T-helper 17 cell (primary cell): ENCODE measurements at places on chromosomes 2 and 18.

DNA sequence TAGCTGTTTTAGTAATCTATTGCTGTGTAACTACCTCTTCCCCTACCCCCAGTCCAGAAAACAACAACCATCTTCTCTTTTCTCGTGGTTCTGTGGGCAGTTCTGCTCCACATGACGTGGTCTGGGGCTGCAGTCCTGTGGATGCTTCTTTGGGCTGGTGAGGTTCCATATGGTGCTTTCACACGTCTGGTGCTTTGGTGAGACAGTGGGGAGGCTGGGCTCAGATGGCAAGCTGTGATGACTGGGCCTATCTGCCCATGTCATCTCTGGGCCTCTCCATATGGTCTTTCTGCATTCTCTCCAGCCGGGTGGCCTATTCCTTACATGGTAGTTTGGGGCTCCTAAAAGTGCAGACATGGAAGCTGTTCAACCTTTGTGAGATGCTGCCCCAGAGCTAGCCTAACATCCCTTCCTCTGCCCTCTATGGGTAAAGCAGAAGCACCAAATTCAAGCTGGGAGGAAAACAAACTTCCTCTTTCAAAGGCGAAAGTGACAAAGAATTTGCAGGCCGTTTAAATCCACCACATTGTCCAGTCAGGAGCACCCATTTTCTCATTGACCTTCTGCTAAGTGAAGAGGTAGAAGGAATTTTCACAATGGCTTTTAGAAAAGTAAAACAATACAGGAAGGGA lies 68.3 kb upstream of the IL1R1 start:
- DNase-seq = no peak

DNA sequence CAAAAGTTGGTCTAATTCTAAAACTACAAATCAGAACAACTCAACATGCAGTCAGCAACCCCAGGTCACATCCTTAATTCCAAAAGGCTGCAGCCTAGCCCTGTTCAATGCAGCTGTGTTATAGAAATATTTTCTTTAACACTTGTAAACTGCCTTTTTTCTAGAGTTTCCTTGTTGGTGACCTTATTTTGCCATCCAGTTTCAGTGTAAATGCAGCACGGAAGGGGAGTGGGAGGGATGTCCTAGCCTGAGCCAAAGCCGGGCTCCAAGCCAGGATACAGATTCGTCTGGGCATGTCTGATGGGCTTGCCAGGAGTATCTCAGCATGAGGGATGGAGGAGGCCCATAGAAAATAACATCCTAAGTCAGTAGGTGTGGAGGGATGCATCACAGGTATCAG lies 17.7 kb upstream of the SP3 start:
- DNase-seq = no peak

DNA sequence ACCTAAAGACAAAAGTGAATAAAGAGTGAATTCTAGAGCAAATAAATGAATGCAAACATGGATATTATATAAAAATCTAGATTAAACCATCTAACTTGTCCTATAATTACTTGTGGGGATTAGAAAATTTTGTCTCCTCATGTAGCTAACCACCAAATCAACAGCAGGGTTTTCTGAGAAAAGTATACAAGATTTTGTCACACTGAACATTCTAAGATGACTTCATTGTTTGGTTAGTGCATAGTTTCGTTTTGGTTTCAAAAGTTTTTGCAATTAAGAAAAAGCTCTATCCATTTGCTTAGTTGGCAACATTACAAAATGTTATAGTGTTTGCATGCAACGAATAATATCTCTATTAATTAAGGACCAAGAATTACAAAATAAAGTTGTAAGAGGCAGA lies 125.0 kb downstream of the LRP2 start:
- no peak for DNase-seq

GRCh38 chr2:55916473-55917049 lies 7.0 kb downstream of the EFEMP1 start:
- no peak for DNase-seq

DNA sequence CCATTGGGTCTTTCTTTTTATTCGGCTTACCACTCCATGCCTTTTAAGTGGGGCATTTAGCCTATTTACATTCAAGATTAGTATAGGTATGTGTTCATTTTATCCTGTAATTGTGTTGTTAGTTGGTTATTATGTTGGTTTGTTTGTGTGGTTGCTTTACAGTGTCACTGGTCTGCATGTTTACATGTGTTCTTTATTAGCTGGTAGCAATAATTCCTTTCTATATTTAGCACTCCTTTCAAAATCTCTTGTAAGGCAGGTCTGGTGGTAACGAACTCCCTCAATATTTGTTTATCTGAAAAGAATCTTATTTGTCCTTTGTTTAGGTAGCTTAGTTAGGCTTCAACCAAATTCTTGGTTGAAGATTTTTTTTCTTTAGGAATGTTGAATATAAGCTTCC lies 68.7 kb upstream of the XDH start:
- no peak for DNase-seq

GRCh38 chr2:30417253-30417652 lies 29.8 kb upstream of the LCLAT1 start:
- DNase-seq = no peak

DNA sequence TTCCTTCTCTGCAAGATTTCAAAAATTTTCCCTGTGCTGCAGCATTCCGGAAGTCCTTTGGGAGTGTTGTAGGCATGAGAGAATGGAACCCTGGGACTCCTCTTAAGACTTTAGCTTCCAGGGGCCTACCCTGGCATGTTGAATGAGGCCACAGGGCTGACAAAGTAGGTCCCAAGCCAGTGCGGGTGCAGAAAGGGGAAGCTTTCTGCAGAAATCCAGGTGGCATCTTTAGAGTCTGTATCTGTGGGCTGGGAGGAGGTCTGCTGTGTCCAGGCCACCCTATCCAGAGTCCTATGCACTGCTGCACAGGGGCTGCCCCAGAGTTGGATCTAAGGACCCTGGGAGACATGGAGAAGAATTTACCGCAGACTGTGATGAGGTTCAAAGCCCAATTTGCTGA lies 1.9 kb upstream of the SIX2 start:
- DNase-seq = no peak

- DNase-seq = no peak
These were observed 223.8 kb downstream of the TTC32 start for GRCh38 chr2:19677825-19678518.

- DNase-seq = no peak
These were observed 158.5 kb downstream of the CDCA7 start for GRCh38 chr2:173513107-173513727.

DNA sequence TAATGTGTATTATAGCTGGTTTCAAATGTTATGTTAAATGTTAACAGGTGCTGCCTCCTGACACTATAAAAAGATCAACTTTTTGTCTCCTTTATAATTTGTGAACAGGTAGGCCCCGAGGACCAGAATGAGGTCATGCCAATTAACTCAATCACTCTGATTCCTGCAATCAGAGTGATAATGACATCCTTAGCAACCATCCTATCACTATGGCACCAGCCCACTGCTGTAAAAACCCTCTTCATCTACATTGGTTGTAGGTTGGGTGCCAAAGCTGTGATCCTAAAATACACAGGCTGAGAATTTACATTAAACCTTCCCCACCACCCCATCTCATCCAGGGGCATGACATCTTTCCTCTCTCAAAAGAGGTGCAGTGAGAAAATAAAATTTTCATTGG lies 103.5 kb downstream of the CPO start:
- no peak for DNase-seq
